Stimulated activated CD4-positive, alpha-beta T cell treated with anti-CD3 and anti-CD28 coated beads, Interleukin-12 subunit alpha, Interleukin-12 subunit beta, amount 100 ng/mL, for 24 hours (primary cell): ENCODE measurements at places on chromosomes 6 and 20.

- no peak for DNase-seq
Measured at GRCh38 chr20:20430066-20430465, 62.2 kb downstream of the INSM1 start.

- no peak for DNase-seq
Measured at GRCh38 chr6:134046054-134046453, 6.4 kb downstream of the SLC2A12 start.

- DNase-seq, result no peak
Measured at GRCh38 chr6:149513915-149514314, 29.1 kb upstream of the ZC3H12D start.

DNA sequence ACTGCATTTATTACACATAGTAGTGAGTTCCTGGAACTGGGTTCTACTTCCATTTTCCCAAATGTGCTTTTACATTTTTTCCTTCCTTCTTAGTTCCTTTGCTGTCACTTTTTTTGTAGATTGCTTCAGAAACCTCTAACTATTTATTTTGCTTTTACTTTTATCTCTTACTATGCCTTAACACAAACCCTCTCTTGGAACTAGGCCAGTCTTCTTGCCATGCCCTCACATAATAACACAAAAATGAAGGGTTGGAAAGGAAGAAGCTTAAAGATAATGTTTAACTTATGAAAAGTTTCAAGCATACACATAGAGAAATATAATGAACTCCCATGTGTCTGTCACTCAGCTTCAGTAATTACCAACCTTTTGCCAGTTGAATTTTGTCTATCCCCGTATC is 27.1 kb downstream of the TOP1 start:
- DNase-seq, result no peak
